ENCODE measurements at places on chromosomes 13 and 19.

DNA sequence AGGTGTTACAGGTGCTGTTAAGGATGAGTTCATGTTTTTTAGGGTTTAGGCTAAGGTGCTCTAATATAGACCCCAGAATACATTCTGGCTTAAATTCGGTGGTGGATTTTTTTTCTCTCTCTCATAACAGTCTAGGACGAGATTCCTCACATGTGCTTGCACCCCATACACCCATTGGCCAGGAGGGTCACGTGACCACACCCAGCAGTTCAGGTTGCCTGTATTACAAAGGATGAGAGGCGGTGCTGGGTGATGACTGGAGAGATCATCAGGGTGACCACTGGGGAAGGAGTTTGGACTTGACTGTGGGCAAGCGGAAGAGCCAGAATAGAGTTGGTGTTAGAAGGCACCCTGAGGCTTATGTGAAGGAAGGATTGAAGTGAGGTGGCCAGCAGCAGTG is 27.7 kb downstream of the PPP2R1A start:
- no peak for DNase-seq

DNA sequence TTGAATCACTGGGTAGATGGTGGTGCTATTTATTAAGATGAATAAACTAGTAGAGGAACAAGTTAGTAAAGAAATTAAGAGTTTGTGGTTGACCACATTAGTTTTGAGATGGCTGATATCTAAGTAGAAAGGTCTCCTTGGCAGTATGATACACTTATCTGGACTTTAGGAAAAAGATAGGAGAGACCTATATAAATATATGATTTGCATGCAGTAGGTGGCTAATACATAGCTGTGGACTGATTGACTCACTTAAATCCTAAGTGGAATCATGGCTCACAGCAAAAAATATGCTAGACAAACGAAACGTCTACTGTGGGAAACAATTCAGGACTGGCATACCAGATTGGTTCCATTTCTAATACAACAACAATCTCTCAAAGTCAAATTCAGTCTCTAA is 92.0 kb downstream of the CAB39L start:
- DNase-seq: no peak

GRCh38 chr13:36839981-36840380 is 21.0 kb downstream of the RFXAP start:
- DNase-seq: no peak

- DNase-seq: no peak
Measured at GRCh38 chr19:34430738-34431625, 2.8 kb downstream of the UBA2 start.

Data from stimulated activated CD4-positive, alpha-beta T cell treated with anti-CD3 and anti-CD28 coated beads, TNF-alpha, amount 100 ng/mL, for 1 hour (primary cell).